HuH-7 (cell line): ENCODE measurements at places on chromosomes 3 and 15.

DNA sequence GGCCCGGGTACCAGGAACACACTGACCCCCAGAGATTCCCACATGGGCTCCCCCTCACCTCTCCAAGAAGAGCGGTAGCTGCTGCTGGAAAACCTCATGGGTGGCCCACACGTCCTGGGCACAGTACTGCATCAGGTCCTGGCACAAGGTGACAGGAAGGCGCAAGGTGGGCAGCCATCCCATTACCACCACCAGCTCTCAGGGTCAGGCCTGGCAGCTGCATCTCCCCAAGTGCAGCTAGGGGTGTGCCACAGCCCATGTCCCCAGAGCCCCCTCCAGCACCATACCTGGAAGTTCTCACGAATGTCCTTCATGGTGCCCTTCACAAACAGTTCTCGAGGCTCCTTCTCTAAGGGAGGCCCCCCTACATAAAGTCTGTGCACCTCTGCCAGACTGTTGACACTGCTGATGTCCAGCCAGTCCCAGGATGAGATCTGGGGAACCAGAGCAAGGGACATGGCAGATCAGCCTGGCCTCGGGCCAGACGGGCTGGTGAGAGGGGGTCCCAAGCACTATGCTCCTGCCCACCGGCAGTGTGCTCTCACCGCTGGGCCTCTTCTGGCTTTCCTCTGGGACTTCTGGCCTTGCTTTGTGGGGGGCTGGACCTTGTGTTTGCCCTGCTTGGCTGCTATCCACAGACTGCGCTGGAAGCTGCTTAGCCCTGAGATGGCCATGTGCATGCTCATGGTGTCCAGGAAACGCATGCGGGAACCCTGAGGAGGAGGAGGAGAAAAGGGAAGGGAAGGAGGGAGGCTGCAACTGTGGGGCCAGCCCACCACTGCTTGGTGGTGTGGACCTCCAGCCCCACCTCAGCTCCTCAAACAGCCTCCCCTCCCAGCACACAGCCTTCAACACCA lies 6.0 kb downstream of the POLG start:
- DNase-seq, result no peak

DNA sequence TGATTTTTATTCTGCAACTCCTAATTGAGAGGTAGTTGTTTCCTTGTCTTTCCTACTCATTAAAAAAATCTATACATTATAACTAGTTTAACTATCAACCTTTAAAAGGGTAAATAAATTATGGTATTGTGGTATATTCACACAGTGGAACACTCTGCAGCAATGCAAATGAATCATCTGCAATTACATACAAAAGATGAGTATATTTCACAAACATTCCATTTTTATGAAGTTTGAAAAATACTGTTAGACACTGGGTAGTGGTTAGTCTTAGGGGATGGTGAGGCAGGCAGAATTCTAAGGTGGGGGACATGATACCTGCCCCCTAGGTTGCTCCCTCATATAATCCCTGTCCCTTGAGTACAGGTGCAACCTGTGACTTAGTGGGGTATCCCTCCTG lies 44.0 kb upstream of the MAGI1 start:
- DNase-seq, result no peak

GRCh38 chr3:62188681-62189375 lies 184.5 kb downstream of the FEZF2 start:
- DNase-seq, result peak; percentile 34

- no peak for DNase-seq
Observed at GRCh38 chr3:191387441-191388077, 57.2 kb upstream of the UTS2B start.

- DNase-seq, result no peak
Observed at GRCh38 chr3:57983734-57984518, 24.3 kb upstream of the FLNB start.

- no peak for DNase-seq
Observed at GRCh38 chr3:60475096-60475495, 776.2 kb downstream of the FHIT start.

- DNase-seq, result no peak
Observed at GRCh38 chr3:117084739-117085270, 375.2 kb downstream of the TUSC7 start.

DNA sequence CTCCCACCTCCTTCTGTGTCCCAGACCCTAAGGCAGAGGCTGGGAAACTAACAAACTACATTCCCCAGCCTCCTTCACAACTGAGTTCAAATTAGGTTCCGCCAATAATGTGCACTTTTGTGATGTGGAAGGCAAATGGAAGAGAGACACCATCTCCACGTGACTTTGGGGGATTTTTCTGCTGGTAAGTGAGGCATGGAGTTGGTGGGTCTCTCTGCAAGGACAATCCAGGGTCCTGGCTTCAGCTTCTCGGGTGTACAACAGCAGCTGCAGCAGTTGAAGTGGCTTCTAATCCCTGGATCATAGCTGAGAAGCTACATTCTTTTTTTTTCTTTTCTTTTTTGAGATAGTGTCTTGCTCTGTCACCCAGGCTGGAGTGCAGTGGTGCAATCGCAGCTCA lies 58.9 kb upstream of the GATA2 start:
- no peak for DNase-seq

DNA sequence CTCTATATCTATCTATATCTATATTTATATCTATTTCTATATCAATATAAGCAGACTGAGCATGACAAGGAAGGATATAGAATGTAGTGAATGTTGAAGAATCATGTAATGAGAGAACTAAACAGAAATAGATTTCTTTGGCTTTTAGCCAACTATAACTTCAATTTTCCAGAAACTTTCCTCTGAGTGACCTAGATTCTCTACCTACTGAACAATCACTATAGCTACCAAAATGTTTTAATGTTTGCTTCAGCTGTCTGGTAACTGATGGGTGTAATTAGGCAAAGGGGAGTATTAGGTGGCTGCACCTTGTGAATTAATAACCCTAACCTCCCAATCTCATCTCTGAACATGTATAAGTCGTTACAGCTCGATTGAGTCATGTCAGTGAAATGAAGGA lies 76.4 kb upstream of the ROBO1 start:
- no peak for DNase-seq

DNA sequence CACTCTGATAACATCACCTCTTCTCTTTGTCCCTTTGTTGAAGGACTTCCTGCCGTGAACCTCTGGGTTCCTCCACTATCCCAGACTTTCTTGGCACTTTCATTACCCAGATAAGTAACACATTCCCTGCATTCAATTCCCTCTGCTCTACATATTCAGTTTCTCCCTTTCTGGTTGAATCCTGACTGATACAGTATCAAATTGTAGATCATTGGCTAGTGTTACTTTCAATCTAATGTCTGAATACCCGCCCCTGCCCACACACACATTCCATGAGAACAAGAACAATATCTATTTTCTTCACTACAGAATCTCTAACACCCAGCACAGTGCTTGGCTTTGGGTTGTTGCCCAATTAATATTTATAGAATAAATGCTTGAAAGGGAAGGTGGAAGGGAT lies 163.5 kb downstream of the ABHD5 start:
- DNase-seq, result no peak

- no peak for DNase-seq
Observed at GRCh38 chr3:129398803-129399144, 29.7 kb downstream of the EFCAB12 start.

DNA sequence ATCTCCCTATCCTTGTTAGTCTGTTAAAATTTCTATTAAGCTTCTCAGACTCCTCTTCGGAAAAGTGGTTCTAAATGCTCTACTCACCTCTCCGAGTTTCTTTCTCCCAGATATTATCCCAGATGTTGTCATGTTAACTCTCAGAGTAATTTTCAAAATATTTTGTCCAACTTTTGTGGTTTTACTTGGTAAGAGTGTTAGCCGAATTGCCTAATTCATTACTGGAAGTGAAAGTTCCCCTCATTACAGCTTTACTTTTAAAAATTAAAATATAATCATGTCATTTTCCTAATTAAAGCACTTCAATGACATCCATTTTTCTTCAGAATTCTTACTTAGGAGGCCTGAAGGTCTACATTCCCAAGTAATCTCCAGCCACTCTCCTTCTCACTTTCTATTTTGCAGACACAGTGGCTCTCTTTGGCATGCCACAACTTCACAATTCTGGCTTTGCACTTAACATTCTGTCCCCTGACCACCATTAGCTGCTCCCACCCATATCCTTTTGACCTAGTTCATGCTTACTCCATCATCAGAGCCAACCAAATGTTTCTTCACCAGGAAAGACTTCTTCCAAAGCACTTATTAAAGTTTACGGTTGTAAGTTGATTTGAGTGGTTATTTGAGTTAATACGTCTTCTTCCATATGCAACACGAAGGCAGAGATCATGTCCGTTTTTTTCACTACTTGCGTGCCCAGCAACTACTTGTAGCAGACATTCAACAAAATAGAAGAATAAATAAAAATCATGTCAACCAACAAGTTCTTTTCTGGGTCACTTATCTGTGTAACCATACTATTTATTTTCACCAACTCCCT lies 10.2 kb upstream of the TIPARP start:
- no peak for DNase-seq

DNA sequence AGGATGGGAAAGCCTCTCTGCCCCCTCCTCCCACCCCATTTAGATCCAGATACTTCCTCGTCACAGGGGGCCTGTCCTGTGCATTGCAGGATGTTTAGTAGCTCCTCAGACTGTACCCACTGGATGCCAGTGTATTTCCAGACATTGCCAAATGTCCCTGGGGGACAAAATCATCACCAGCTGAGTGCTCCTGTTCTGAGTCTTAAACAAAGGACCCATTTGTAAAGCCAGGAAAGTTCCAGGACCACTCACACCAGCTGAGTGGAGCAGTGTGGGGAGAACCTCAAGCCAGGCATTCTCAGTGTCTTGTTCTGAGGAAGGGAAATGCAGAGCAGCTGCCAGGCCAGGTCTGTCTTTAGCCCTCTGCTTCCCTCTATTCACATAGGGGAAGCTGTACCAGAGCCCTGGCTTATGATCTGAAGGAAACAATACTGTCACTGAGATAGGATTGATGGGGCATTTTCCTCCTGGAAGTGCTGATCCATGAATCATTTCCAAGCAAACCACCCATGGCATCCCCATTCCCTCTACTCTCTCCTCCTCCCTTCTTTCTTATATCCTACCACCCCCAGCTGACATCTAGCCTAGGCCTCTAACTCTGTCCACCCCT lies 67.4 kb upstream of the MEX3B start:
- no peak for DNase-seq

DNA sequence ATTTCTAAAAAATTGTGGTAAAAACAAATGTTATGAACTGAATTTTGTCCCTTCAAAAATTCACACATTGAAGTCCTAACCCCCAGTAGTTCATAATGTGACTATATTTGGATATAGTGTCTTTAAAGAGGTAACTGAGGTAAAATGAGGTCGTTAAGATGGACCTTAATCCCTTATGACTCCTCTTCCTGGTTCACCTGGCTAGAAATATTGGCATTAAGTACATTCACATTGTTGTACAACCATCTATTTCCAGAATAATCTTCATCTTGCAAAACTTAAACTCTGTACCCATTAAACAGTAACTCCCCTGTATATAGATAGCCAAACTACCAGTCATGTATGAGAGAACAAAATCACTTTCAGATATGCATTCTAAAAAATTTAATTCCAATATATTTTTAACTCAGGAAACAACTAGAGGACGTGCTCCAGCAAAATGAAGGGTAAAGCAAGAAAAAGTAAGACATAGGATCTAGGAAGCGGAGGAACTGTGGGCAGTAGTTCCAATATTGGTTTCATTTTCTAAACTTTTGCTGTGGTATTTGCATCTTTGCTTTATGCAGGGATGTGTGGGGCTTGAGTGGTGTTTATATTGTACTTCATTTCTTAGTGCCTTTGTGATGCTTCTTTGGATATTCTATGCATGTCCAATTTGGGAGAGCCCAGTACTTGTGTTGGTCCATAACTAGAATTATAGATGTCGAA lies 36.7 kb upstream of the IL20RB start:
- DNase-seq, result no peak

DNA sequence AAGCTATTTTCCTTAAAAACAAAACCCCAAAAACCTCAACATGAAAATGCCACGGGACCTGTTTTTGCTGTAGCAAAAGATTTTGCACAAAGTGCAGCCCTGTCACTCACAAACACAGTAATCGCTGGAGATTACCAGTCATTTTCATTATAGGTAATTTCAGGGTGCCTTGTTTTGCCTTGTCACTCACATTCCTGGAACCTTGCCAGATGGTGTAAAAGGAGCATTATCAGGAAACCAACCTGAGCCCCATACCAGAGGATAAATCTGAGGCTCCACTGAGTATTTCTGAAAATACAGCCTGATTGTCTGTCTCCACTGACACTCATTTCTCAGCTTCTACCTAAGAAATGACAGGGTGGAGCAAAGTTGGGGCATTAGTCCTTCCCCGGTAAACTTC lies 791.3 kb upstream of the LMCD1 start:
- no peak for DNase-seq

DNA sequence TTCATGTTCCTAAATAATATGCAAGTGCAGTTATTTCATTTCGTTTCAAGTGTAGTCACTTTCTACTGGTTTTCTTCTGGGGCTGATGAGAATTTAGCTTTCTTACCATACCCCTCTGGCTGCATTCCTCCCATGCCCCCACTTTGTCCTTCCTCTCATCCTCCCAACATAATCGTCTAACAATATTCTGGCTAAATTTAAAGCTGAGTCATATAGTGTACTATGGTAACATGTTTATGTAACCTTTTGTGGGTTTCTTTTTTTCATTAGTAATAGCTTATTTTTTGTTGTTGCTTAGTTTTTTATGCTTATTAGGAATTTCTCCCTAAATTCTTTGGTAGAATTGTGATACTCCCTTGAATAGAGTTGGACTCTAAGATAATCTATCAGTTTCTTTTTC lies 30.5 kb downstream of the DUT start:
- no peak for DNase-seq

GRCh38 chr3:138962854-138963560 lies 16.0 kb downstream of the FOXL2NB start:
- no peak for DNase-seq
